ENCODE measurements at places on chromosomes 12 and 14.

DNA sequence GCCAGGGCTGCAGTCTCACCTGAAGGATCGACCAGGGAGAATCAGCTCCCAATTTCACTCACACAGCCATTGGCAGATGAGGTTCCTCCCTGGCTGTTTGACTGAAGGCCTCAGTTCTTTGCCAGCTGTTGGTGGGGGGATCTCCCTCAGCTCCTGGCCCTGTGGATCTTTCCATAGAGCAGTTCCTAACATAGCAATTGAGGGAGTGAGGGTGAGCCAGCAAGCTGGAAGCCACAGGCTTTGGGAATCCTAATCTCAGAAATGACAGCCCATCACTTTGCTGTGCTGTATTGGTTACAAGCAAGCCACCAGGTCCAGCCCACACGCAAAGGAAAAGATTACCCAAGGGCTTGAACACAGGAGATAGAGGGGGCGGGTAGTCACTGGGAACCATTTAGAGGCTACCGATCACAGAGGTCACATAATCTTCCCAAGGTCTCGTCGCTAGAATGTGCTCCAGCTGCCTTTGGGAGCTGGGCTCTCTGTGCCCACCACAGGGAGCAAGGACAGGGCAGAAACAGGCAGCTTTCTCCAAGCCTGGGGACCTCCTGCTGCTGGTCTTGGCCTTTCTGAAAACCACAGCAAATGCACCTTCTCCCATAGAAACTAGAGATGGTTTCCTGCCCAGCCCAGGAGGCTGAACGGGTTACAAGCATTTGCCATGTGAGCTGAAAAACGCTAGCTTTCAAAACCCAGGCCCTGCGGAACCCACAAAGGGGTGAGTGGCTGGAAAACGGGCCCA is 4.6 kb upstream of the OTUB2 start:
- no peak for DNase-seq

GRCh38 chr14:61927060-61927459 is 164.8 kb downstream of the SNAPC1 start:
- DNase-seq: no peak

- DNase-seq: no peak
Observed at GRCh38 chr12:64476844-64477243, 24.9 kb downstream of the TBK1 start.

DNA sequence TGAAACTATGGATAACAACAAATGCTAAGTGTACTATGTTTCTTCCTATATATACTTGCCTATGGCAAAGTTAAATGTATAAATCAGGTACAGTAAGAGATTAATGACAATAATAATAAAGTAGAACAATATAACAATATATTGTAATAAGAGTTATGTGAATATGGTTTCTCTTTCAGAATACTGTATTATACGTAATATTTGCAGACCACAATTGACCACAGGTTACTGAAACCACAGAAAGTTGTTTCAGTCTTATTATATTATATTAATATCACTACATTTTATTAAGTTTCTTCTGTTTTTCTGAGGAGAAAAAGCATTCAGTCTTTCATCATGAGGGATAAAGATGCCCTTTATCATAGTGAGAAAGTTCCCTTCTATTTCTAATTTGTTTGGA is 131.2 kb downstream of the EML1 start:
- DNase-seq: no peak

DNA sequence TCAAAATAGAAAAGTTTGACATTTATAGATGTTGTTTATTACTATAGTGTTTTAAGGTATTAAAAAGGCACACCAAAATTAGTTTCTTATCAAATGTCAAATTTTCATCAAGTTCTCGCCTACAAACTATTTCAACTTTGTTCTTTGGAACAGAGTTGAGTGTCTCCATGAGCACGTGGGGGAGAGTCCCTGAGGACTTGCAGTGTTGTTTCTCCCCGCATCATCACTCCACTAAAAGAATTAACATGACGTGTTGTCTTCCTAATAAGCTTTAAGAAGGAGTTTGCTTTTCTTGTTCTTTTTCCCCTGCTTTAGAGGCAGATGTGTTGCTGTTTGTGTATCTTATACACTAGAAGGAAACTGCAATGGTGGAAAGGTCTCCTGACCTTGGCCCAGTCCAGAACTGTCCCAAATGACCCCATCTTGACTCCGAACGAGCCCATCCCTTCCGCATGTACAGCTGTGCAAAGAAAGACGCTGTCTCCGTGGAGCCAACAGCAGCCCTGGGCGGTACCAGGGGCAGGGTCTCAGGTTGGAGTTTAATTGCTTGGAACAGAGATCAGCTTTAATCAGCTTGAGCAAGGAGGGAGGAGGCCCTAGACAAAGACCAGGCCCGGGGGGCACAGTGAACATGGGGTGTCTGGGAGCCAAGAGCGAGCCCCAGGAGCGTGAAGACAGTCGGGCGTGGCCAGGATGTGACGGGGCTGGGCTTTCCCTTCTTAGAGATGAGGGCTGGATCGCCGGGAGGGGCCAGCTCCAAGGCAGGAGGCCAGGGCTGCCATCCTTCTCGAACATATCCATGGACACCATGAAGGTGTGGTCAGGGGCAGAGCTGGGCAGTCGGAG is 215.4 kb upstream of the RTL1 start:
- no peak for DNase-seq

DNA sequence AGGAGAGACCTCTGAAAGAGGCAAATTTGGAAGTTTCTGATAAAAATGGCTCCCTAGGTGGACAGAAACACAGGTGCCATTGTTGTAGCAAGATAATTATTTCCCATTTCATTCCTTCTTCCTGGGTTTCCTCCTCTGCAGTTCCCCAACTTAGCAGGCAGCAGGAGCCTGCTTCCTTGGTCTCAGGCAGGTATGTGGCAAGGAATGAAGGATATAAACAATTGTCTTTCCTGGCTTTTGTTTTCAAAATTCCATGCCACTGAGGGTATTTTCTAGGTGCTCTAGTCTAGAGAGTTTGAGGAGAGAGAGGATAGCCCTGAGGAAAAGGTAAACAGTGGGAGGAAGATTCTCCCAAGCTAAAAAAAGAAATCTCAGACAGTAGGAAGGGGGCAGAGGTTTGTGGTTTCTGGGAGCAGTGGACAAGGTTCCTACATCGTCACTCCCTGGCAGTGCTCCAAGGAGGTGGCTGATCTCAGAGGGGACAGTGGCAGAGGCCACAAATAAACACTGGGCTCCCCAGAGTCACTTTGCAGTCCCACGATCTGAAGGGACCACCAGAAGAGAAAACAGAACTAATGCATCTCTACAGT is 82.6 kb upstream of the IGF1 start:
- no peak for DNase-seq

- no peak for DNase-seq
Observed at GRCh38 chr12:51913071-51914033, 6.0 kb downstream of the ACVRL1 start.

DNA sequence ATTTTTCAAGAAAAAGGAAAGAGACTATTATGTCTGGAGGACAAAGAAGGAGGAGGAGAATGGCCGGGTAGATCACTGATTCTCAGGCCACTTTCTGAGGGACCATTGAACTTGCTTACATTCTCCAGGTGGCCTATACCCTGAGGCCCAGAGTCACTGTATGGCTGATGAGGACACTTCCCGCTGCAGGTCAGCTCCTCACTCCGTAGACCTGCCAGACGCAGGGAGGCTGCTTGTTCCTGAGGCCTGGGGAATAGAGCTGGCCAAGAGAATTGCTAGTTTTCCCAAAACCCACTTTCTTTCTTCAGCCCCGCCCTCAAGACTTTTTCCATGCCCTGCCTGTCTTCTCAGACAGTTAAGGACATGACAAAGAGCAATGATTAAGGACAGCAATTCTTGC is 510.5 kb upstream of the TBX3 start:
- no peak for DNase-seq

DNA sequence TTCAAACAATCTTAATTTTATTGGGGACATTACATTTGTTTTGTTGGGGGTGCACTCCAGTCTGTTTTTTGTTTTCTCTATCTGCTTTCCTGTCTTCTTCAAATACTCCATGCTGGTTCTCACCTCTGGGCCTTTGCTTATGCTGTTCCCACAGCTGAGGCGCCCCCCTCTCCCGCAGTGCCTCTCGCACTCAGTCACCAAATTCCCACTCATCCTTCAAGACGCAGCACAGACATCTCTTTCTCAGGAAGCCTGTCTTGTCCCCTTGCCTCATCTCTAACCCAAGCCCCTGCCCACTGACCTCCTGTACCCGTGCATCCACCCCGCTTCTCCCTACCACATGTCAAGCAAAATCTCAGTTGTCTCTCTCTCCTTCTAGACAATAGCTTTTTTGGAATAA is 43.7 kb upstream of the PRMT8 start:
- no peak for DNase-seq

DNA sequence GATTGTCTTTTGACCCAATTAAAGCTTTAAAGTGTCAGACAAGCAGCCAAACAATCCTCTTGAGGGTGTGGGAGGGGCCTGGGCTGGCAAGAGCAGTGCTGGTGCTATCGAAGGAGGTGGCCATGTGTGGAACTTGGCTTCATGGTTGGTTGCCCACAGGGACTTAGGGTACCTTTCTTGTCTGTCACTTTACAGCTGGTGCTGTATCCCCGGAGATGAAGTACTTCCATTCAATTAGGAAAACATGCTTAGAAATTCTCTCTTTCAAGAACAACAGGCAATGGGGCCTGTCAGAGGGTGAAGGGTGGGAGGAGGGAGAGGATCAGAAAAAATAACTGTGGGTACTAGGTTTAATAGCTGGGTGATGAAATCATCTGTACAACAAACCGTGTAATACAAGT is 86.5 kb downstream of the DAAM1 start:
- no peak for DNase-seq

- DNase-seq: no peak
Observed at GRCh38 chr12:103751171-103751570, 89.9 kb downstream of the NT5DC3 start.

DNA sequence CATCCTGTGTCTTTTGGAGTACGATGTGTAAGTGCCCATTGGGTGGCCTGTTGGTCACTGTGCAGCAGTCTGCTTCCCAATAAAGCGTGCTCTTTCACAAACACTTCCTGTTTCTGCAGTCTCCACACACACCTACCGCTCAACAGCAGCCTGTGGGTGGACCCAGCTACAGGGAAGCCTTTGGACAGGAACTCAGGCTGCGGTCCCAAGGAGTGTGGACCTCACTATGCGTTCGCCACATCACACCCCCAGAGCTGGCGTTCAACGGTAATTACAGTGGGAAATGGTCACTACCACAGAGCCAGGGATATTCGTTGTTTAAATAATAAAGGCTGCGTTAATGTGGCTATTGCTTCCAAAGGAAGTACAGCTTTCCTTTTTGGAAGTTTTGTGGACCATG is 16.2 kb downstream of the PSMC1 start:
- DNase-seq: no peak

GRCh38 chr12:103279444-103279843 is 216.3 kb downstream of the C12orf42 start:
- DNase-seq: no peak

DNA sequence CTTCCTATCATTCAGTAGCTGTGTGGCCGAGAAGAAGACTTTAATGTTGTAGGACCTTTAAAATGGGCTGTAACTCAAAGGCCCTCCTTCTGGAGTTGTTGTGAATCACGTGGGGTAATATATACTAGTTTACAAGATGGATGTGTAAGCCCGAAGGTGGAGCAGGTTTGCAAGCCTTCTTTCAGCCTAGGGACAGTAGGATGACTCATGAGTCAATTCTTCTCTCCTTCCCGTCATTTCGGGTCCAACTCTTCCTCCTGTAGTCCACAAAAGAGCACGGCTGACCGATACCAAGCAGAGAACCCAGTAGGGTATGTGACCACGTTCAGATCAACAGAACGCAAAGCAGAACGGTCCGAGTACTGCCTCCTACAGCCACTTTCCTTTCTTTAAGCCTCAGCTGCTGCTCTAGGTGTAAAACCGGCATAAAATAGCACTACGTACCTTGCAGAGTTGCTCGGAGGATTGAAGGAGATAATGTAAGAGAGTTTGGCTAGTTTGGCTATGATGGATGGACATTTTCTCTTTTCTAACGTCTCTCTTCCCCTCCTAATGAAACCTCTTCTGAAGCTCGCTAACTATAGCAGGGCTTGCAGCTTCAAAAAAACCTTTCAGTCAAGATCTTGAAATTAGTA is 1.3 kb upstream of the RASSF3 start:
- peak; percentile 16 for DNase-seq

- DNase-seq: no peak
Observed at GRCh38 chr12:30794020-30794419, 39.3 kb upstream of the CAPRIN2 start.

GRCh38 chr12:85448548-85449139 is 168.6 kb downstream of the ALX1 start:
- no peak for DNase-seq

- DNase-seq: no peak
Observed at GRCh38 chr12:95829395-95829794, 29.4 kb upstream of the SNRPF start.

- DNase-seq: no peak
Observed at GRCh38 chr12:30251546-30251945, 444.1 kb downstream of the IPO8 start.

DNA sequence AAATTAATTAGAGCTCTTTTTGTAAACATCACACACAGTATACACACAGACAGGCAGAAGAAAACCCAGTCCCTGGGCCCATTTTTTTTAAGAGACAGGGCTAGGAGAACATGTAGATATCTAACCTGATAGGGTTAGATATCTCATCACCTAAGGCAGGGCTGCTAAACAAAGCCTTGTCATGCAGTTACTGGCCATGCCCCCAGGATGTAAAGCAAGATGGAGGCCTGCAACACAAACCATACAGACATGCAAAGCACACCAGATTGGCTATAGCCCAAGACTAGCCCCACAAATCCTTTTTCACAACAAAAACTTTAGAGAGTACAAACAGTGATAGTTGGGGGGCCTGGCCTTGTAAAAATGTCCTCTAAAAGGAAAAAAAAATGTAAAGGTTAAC is 20.5 kb downstream of the CLEC2A start:
- DNase-seq: no peak

DNA sequence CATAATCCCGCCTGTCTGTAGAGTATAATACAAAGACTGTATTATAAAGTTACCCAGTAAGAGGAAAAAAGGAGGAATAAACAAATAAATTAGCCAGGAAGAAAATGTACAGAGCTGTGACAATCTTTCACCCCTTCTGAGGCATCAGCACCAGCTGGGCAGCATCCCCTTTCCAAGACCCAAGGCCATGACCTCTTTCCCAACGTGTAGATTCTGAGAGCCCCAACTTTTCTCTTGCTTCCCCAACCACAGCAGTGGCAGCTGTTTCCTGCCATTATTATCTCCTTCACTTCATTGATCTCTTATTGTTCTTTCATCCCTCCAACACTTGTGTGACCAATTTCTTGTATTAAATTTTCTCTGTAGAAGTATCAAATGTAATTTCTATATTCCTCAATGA is 101.6 kb downstream of the BBS10 start:
- no peak for DNase-seq

DNA sequence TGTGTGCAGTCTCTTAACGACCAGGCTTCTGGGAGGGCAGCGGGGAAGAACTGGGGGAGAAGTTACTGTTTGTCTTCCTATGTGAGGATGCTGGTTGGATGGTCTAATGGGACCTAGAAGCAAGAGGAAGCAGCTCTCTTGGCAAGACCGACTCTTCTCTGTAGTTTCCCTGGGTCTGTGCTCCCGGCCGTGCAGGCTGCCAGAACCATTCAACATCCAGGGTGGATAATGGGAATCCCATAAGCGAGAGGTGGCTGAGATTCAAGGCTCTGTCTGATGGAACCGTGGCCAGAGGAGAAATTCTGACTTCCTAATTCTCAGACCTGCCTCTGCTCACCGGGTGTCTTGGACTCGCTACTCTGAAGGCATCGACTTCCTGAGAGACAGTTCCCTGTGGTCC is 561.0 kb upstream of the TBX3 start:
- DNase-seq: no peak
